ENCODE measurements at places on chromosomes 4 and X.

GRCh38 chr4:44726038-44726871 is at the start of gene GNPDA2:
Gene GNPDA2, minus strand, starts transcription at chr4:44726556. Its CDS starts 4,349 bp downstream, at chr4:44722207.
- DNase-seq, result peak; percentile 95

GRCh38 chr4:112370466-112370865 is 73.3 kb downstream of the ALPK1 start:
- DNase-seq, result no peak

DNA sequence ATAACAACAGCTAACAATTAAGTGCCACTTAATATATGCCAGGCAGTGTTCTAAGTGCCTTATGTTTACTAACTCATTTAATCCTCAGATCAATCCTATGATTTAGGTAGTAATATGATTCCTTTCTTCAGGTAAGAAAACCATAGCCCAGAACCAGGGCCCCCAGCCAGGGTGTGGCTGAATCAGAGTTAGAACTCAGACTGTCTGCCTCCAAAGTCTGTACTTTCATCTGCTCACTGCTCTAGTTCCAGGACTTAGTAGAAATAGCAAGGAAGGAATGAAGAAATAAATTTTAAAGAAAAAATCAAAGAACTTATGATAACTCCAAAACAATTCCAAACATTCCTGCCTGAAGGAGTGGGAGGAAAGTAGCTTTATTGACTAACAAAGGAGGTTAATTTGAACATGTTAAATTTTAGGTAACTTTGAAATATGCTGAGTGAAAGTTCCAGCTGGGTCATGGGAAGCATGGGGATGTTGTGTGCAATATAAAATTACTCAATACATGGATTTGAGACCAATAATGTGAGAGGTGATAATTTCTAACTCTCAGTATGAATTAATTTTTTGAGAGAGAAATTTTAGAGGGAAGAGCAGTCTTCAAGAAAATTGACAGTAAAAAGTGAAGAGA is 8.8 kb upstream of the ADH1C start:
- DNase-seq, result no peak

GRCh38 chr4:19748519-19749479 is 502.9 kb upstream of the SLIT2 start:
- peak; percentile 36 for DNase-seq

DNA sequence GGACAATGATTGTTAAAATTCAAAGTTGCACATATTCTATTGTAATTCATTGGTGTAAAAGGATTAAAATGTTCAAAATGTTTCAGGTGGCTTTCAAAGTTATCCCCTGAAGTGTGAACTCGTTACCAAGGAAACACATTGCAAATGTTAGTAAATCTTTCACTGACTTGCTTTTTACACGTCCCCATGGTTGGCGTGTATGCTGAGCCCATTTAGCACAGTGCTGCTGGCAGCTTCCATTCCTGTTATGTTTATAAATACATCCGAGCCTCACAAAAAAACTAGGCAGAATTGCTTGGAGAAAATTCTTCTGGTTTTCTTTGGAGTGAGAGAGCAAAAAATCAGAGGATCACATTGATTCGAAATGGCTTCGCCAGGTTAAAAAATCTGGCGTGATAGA is 105.9 kb upstream of the HPGD start:
- DNase-seq, result no peak

GRCh38 chr4:67700116-67700737 is 728 bp downstream of the UBA6 start:
- DNase-seq, result peak; percentile 55

DNA sequence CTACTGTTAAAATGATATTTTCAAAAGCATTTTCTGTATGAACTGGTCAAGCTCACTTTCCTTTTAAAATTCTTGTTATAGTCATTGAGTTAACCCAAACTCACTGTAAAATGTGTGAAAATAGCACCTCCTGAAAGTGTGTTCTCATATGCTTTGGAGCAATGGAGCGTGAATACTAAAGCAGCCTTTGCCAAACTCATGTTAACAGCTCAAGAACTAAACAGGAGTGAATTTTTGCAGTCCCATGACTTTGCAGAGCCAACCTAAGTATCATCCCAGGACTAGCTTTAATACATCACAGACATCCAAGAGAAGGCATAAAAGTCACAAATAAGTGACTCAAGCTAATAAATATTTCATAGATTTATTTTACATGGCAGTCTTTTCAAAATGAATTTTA is 2.3 kb downstream of the AMMECR1 start:
- DNase-seq, result peak; percentile 25

DNA sequence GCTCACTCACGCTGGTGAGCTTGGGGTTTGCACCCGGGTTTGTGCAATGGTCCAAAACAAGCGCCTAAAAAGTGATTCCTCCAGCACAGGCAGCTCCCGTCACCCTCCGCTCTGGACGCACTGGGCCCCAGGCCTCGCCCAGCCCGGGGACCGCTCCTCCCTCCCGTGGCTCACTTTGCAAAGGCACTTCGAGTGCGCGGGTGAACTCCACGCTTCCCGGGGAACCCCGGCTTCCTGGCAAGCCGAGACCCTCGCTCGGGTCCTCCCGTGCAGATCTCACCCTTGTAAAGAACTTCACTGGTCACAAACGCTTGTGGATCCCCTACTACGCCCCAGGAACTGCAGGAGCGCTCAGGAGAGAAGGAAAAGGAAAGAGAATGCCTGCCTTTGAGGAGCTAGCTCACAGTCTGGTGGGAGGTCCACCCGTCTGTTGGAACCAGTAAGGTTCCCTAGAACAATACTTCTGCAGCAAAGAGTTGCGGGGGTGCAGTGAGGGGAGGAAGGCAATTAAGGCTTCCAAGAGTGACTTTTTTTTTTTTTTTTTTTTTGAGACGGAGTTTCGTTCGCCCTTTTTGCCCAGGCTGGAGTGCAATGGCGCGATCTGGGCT is at the start of gene CTPS2:
TSS of gene CTPS2 (minus strand) at position 122 of the 608 bp plus-strand sequence. CDS start 9,767 bp downstream, outside the sequence.
- DNase-seq, result peak; percentile 97

- DNase-seq, result no peak
These were observed 60.6 kb upstream of the CFAP47 start for GRCh38 chrX:35858906-35859305.

- DNase-seq, result no peak
These were observed 665.0 kb downstream of the SH3BGRL start for GRCh38 chrX:81866873-81867272.

DNA sequence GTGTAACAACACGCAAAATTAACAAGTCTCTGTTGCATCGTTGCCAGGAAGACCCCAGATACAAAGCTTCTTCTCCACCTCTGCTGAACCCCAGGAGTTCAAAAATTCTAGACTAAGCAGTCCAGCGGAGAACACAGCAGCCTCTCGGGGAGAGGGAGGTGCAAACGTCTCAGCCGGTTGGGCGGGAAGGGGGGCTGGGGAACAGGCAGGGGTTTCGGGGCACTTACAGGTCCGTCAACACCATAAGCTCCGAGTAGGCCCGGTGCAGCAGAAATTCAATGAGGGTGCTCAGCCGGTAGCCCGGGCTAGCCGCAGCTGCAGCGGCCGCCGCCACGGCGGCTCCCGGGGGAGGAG is 394 bp downstream of the MED14 start:
- DNase-seq, result peak; percentile 61

DNA sequence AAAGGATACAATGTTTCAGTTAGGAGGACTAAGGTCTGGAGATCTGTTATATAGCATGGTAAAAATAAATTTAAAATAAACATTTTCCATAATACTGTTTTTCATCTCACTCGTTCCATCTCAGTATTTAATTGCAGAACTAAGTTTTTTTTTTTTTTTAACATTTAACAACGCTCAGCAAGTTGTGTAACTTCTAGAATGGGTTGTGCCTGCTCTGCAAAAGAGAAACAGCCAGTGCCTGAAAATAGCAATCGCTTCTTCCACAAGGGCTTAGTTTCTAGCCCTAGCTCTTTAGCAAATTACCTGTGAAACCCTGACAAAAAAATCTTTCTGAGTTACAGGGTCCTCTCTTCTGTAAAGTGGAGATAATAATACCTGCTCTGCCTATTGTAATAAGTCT is 41.9 kb downstream of the CNGA1 start:
- DNase-seq, result no peak

DNA sequence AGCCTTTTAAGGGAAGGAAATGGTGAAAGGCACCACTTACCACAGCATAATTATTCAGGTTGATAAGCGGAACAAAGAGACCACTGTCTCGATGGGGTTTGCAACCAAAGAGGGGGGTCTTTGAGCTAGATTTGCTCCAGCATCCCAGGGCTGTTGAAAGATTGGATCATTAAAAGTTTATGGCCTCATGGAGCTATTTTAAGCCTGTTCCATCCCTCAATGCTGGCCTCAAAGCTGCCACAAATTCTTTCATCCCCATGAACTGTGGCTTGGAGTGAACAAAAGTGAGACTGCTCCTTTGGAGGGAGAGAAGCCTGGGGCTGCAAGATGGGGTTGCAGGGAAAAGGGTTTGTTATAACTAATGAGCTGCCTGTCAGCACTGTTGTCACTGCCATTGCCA is 209.8 kb downstream of the RTL9 start:
- DNase-seq, result no peak

DNA sequence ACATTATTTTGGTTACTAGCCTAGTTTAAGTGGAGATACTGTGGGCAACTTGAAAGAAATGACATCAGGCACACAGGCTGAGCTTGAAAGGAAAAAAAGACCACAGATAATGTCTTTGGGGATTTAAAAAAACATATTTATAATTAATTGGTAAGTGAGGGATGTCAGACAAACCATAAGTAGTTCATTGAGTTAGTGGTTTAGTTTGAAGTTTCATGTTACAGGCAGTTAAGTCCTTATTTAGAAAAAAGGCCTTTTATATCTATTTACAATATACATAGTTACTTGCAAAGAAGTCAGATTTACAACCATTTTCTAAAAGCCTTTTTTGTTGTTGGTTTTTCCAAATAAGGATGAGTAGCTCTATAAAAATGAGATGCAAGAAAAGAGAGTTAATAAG is 89.2 kb downstream of the CDS1 start:
- DNase-seq, result no peak

DNA sequence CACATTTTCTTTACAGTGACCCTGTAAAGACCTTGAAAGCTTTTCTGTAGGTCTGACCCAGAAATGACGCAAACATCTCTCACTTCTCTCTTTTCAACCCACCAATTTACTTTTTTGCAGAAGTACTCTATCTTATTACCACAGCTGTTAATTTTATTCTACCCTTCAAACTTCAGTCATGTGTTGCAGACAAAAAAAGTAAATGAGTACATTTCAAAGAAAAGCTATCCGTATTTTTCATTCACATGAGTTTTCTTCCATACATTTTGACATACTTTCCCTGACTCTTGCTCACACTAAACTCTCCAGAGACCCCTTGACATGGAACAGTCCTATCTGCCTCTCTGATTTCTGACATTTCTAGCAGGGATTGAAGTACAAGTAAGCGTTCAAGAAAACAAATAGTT is 51.7 kb downstream of the SLC7A11 start:
- no peak for DNase-seq

- no peak for DNase-seq
These were observed 759.2 kb downstream of the DMD start for GRCh38 chrX:32451954-32452695.

GRCh38 chr4:57442831-57443291 is 332.7 kb upstream of the IGFBP7 start:
- peak; percentile 73 for DNase-seq

GRCh38 chr4:156169861-156170260 is 216.2 kb upstream of the CTSO start:
- peak; percentile 59 for DNase-seq

- DNase-seq, result no peak
These were observed 317 bp downstream of the CMC4 start for GRCh38 chrX:155070663-155070974.

DNA sequence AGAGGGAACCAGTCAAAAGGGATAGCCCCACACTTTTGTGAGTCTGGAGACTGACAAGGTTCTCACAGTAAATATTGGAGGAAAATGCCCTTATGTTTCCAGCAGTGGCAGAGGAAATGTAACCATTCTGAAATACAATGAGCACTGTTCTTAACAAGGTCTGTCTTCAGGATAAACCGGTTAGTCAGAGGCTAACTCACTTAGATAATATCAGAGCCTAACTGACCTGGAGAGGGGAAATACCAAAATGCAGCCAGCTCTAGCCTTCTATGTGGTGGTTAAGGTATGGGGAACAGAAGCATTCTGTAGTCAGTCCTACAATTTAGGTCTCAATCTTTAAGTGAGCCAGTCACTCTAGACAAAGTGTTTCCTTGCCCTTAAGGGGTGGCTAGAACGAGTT is 70.8 kb downstream of the TBCK start:
- no peak for DNase-seq

DNA sequence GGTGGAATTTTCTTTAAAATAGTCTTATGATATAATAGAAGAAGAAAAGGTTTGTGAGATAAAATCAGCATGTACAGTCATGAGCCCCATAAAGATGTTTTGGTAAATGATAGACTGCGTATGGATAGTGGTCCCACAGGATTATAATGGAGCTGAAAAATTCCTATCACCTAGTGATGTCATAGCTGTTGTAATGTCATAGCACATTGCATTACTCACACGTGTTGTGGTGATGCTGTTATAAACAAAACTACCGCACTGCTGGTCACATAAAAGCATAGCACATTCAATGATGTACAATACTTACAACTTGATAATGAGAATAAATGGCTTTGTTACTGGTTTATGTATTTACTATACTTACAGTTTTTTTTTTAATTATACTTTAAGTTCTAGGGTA is 715.2 kb upstream of the HTR2C start:
- no peak for DNase-seq

DNA sequence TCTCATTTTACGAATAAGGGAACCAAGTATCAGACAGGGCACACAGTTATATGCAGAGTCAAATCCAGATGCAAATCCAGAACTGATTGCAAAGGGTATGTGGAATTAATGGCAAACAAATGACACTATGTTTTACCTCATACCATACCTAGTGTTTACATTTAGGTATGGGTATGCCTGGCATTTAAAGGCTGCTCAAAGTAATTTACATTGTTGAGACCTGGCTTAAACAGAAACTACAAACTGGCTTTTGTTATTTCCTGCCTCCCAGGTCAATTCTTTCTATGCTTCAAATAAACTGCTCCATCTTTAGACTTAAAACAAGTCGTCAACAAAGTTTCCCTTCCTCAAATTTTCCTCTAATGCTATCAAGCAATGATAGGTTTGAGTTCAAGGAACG is 33.7 kb downstream of the ANKRD17 start:
- no peak for DNase-seq

GRCh38 chr4:186728631-186729271 is 5.1 kb upstream of the FAT1 start:
- no peak for DNase-seq

DNA sequence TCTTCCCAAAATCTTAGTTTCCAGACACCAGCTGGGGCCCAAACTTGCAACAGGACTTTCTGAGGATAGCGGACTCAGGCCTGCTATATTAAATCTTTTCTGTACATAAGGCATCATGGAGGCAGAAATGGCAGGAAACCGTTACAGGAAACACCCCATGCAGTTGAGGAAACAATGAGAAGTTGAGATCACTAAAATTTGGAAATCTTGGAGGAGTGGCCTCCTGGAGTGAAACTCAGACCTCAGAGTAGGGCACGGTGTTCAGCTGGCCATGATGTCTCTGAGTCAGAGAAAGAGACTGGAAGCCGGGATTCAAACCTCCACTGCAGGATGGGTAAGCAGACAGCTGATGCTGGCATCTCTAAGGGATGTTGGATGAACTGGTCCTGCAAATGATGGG is 372.6 kb upstream of the CTSO start:
- DNase-seq, result no peak

Measured in osteoblast (primary cell).